ENCODE measurements at places on chromosomes 2 and 18.
A peak's percentile ranks its signal among the peaks of the same experiment; 100 is the strongest.

DNA sequence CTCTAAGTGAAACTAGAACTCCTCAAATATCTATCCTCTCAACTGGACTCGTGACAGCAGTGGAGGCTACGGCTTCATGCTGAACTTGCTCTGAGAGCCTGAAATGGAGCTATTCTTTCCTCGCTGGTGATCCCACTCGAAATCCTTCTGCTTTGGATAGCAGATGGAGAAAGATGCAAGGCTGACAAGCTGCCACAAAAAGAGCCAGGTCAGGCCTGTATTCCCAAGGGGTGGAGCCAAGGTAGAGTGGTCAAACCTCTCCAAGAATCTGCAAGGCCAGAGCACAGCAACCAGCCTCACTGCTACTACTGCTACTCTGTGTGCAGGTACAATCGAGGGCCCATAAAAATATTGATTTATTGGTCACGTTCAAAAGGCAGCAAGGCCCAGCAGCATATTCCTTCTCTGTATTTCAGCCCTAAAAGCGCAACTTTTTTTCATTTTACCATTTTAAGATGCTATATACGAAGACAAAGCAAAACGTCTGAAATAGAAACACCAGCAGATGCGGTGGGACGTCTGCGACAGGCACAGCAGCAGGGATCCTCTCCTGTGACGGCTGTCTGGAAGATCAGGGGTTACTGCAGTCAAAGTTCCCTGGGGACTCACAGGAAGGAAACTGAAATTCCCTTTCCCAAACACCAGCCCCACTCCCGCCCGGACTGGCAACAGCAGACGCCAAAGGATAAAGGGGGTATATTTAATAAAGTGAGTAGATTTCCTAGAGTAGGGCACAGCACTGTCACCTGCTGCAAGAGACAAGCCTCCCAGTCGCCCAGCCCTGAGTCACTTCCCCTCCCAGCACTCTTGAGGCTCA, 2.4 kb downstream of the SPRED2 start:
- no peak for DNase-seq

- DNase-seq, result peak; percentile 63
Measured at GRCh38 chr18:54203914-54204313, 20.6 kb downstream of the MBD2 start.

- no peak for DNase-seq
Measured at GRCh38 chr18:13406049-13406615, 187.6 kb downstream of the LDLRAD4 start.

- no peak for DNase-seq
Measured at GRCh38 chr2:196329959-196330358, 158.6 kb upstream of the STK17B start.

- peak; percentile 45 for DNase-seq
Measured at GRCh38 chr18:49666045-49666775, 104.4 kb downstream of the LIPG start.

DNA sequence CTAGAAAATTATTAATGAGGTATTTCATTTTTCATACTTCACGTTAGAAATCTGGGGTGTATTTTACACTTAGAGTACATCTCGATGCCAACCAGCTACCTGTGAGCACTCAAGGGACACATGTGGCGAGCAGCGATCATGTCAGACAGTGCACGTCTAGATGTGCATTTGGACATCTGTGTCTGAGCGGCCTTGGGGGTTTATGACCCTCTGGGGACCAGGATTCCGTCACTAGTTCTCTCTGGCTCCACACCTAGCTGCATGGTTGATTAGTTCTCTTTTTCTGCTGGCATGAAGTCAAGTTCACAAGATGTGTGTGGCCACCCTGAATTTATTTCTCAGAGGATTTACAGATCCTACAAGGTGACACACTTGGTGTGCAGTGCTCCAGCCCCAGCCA, 192.2 kb downstream of the TSN start:
- peak; percentile 34 for DNase-seq

DNA sequence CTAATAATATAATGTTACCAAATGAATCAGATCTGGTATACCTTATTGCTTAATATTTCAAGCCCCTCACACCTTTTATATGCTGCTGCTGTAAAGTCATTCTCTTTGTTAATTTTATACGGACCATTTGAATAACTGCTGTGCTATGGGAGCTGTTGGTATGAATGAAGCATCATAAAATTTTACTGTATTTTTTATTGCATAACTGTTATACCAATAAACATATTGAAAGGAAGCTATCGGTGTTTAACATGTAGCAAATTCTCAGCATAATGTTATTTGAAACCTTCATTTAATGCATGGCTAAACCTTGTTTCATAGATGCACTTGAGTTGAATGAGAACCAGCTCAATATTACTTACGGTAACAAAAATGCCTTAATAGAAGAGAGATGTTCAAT, 1040.3 kb downstream of the SOCS6 start:
- DNase-seq, result no peak

GRCh38 chr2:53994818-53995808, 24.3 kb upstream of the PSME4 start:
- no peak for DNase-seq

DNA sequence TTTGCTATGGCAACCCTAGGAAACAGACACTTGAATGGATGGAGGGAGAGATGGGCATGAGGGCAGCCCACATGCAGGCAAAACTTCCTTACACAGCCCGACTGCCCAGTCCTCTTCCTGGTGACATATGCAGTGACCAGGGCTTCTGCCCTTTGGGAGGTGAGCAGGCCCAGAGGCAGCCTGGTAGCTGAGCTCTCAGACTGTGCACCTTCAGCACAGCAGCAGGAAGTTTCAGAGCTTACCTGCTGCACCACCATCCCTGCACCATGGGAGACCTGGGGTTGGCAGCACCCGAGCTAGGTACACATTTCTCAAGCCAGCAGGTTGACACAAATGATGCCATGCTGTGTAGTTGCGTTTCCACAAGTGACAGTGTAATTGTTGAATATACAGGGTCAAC, 97.6 kb upstream of the LMAN1 start:
- no peak for DNase-seq

- DNase-seq, result no peak
Measured at GRCh38 chr2:32485399-32485798, 128.6 kb downstream of the BIRC6 start.

DNA sequence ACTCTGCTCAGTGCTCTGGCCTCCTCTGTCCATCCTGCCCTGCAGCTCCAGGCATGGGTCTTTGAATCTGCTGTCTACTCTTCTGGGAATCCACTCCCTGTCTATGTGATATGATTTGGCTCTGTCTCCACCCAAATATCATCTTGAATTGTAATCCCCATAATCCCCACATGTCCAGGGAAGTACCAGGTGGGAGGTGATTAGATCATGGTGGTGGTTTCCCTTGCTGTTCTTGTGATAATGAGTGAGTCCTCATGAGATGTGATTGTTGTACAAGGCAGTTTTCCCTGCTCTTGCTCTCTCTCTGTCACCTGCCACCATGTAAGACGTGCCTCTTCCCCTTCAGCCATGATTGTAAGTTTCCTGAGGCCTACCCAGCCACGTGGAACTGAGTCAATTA, 881.8 kb upstream of the ID2 start:
- DNase-seq, result no peak

GRCh38 chr2:203859030-203859789, 8.4 kb upstream of the CTLA4 start:
- no peak for DNase-seq

- no peak for DNase-seq
Measured at GRCh38 chr2:4718777-4719176, 973.4 kb upstream of the SOX11 start.
